Endothelial cell (in vitro differentiated cells): ENCODE measurements at places on chromosomes 7 and 10.

GRCh38 chr10:69406302-69406811, 10.4 kb downstream of the TACR2 start:
- DNase-seq, result no peak

- DNase-seq, result no peak
These were observed 102.2 kb downstream of the TCF7L2 start for GRCh38 chr10:113052076-113052830.

GRCh38 chr10:34206078-34206934, 608.8 kb downstream of the PARD3 start:
- DNase-seq, result no peak

GRCh38 chr7:74030861-74031260, 2.9 kb downstream of the ELN start:
- no peak for DNase-seq

DNA sequence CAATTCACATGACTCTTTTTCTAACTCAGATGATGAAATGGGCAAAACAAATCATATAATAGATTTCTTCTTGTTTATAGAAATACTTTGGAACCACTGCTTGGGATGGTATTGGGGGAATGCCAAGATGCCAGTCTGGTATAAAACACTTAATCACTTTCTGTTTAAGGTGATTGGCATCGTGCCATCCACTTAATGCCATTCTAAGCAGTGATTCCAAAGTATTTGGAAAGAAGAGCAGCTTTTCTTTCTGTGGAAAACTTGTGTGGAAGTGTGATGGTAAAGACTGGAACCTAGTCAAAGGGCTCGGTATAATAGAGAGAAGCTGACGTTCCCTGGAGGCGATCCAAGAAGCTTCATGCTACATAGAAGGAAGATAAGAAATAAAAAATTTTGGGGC, 120.6 kb downstream of the TMEM26 start:
- DNase-seq, result no peak

- no peak for DNase-seq
These were observed 323.7 kb upstream of the IGFBP3 start for GRCh38 chr7:46244757-46245156.

GRCh38 chr10:31940839-31941653, 12.4 kb upstream of the ARHGAP12 start:
- DNase-seq, result no peak

DNA sequence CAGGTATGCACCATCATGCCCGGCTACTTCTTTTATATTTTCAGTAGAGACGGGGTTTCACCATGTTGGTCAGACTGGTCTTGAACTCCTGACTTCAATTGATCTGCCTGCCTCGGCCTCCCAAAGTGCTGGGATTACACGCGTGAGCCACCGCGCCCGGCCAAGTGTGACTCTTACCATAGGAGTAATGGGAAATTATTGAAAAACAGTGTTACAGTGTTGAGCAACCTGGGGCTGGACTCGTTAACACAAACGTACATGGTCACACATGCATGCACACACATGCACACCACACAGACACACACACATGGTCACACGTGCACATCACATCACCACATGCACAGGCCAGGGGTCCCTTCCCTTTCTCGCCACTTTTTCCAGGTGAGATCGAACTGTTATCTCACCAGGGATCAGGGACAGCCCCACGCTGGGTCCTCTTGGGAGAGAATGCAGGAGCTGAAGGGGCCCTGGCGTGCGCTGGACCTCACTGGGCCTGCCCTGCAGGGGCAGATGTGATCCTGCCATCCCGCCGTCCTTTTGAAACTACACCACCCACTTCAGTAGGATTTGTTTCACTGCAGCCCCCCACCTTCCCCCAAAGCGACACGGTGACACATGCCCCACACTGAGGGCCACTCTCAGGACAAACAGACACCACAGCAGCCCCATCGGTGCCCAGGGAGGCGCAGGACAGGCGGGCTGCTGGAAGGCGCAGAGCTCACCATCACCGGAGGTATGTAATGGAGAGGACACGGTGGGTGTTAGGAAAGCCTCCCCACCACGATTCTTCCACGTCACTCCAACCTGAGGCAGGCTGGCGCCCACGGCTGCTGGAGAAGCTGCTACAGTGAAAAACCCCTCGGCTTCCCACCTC, 10.2 kb downstream of the RADIL start:
- no peak for DNase-seq

GRCh38 chr7:70797109-70797514, 334.8 kb upstream of the GALNT17 start:
- DNase-seq, result no peak

GRCh38 chr7:157312941-157313340, 23.9 kb upstream of the DNAJB6 start:
- no peak for DNase-seq

GRCh38 chr7:128021366-128021765, 9.9 kb downstream of the LRRC4 start:
- DNase-seq, result no peak

DNA sequence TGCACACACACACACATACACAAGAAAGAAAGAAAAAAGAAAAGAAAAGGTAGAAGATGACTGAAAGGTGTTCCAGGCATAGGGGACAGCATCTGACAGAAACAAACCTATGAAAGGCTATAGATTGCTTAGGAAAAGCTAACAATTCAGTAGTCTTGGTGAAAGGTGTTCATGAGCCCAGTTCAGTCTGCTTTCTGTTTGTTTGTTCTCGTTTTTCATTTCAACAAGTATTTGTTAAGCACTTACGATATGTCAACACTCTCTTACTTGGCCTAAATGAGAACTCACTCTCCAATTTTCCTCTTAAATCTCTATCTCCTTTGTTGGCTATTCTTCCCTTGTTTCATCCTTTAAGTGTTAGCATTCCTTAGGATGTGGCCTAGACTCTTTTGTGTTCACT, 133.2 kb downstream of the GRM8 start:
- no peak for DNase-seq

DNA sequence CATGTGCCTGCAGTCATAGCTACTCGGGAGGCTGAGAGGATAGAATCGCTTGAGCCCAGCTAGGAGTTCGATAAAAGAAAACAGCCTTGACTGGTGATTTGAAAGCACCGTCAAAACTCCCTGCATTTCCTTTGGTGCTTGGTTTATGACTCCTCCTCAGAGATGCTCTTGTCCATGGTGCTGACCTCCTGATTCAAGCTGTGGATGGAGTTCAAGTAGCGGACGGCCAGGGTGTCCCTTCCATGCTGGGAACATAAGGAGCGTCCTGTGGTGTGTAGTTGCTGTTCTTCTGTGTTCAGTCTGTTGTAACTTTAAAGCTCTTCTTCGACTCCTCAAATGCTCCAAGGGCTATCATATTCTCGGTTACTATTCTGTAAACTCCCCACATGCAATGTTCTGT, 382.5 kb upstream of the KIAA1217 start:
- peak; percentile 65 for DNase-seq

GRCh38 chr10:43960981-43961380, 312.3 kb upstream of the ZNF32 start:
- DNase-seq, result no peak

- DNase-seq, result no peak
These were observed 50.6 kb downstream of the RBM17 start for GRCh38 chr10:6139470-6139869.

GRCh38 chr10:76491216-76491615, 1059.8 kb downstream of the LRMDA start:
- DNase-seq, result no peak

DNA sequence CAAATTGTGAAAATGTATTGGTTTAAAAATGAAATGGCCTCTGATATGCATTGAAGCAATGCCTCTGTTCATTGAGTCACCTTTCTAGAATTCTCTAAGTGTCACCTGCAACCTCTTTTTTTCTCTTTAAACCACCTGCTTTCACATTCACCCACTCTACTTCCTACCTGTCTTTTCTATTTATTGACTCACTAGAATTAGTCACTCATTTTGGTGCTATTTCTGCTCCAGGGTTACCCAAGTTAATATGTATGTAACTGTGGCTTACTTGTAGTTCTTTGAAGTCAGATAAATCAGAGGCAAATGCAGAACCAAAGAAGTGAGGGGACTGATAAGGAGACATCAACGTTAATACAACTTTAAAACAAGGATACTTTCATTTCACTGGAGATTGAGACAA, 674.7 kb downstream of the CCSER2 start:
- no peak for DNase-seq

DNA sequence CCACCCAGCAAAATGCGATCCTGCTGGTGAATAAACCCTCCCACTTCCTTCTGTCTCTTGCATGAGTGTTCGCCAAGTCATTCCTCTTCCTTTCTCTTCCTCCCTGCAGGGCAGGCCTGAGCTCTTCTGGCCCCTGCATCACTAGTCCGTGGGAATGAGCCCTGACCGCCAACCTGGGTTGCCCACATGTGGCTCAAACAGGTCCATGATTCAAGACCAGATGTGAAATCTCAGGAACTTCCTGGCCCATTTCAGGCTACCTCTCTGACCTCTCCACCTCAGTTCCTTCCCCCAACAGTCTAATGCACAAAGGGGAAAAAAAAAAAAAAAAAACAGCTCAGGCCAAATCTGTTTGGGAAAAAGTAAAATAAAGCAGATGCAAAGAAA, 5.4 kb upstream of the YWHAG start:
- no peak for DNase-seq

DNA sequence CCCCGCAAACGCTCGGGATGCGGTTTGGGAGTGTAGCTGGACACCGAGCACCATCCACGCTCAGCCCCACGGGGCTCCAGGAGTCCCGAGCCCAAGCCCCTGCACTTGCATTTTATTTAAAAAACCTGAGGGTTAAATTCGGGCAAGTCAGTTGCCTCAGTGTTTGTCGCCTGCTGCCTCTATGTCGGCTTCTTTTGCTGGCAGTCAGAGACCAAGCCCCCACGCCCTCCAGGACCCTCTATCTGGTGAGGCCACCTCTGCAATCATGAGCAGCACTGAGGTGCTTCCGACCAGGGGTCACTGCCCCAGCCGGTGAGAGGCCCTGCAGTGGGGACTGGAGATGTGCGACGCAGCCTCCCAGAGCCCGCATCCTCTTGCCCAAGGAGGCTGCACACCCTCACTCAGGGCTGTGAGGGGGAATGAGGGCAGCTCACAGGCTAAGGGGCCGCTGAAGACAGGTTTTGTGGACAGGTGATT, 13.3 kb upstream of the ZNF273 start:
- no peak for DNase-seq

DNA sequence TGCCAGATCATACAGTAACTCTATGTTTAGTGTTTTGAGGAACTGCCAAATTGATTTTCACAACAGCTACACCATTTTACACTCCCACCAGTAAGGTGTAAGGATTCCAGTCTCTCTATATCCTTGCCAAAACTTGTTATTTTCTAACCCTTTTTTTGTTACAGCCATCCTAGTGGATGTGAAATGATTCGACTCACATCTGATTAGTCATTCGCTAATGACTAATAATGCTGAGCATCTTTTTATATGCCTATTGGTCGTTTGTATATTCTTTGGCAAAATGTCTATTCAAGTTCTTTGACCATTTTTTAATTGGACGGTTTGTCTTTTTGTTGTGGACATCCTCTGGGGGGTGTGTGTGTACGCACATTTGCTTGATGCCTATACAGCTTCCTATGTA, 142.8 kb downstream of the DGKB start:
- no peak for DNase-seq

DNA sequence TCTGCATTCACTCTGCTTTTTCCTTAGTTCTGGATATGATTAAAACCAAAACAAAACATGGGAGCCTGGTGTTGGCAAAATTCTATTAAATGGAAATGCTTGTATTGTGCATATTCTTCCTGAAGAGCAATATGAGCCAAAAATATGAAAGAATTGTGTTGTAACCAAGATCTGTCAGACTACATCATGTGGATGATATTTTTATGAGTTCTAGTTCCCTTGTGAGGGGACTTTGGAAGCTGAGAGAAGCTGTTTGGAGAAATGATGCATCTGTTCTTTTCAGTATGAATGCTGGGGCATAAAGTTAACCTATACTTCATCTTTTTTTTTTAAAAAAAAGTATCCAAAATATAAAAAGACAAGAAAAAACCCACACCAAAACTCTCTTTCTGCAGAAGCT, 782.7 kb downstream of the ANKRD7 start:
- no peak for DNase-seq

- DNase-seq, result no peak
These were observed 258.7 kb downstream of the ELFN1 start for GRCh38 chr7:1928645-1929348.

DNA sequence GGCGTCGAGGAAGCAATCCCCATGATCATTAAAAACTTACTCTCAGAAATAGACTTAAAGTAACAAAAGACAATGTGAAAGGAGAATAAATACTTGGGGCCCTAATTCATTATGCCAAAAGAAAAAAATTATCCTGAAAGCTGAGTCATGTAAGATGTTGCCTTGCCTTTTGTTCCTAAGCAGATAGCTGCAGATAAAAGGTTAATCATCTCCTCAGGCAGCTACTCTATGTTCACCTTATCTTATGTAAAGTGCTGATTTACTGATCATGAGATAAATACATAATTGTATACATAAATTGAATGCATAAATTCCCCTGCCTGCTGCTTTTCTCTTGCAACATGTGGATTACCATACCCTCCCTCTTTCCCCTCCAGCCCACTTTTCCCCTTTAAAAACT, 28.1 kb upstream of the CREB3L2 start:
- no peak for DNase-seq

- DNase-seq, result no peak
These were observed 77.5 kb upstream of the GRB10 start for GRCh38 chr7:50860174-50860573.

DNA sequence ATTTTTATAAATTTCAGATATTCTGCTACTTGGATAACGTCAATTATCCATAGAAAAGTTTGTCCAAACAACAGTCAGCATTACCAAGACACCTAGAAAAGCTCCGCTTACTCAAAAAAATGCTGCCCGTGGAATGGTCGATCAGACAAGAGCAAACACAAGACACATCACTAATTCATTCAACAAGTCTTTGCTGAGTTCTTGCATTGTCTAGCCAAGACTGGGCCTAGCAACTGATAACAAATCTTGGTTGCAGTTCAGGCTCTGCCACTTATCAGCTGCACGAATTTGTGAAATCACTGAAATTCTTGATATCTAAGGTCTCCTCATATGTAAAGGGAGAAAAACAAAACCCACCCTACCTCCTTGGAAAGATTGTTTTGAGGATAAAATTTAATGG, 168.3 kb downstream of the AKR1D1 start:
- DNase-seq, result no peak

DNA sequence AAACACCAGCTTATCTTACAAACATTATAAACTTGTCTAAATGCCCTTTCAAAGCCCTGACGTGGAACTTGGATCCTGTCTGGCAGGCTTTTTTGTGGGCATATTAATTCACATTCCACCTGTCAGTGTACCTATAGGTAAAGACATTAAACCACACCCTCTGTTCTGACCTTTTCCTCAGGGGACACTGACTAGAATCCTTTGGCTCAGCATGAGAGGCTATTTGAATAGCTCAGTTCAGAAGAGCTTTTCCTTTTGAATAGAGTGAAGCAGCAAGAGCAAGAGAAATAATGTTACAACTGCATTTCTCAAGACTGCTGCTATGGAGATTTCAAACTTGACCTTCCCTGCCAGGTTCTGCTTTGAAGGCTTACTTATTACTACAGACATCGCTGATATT, 76.9 kb downstream of the CYP51A1 start:
- no peak for DNase-seq
